ENCODE measurements at places on chromosomes 3 and 15.

DNA sequence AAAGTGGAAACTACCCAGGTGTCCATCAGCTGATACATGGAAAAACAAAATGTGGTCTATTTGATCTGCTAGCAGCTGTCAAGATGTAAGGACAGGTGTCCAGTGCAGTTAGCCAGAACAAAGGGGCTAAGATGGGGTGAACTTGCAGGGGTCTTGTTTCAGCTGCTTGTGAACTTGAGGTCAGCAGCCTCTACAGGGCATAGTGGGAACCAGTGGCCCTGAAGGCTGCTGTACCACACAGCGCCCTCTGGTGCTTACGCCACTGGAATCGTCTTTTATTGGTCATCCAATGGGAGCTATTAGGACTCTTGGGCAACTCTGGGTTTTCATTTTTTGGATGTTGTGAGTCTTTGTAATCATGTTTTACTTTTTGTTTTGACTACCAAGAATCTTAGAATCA, 62.2 kb upstream of the CTSH start:
- no peak for DNase-seq

DNA sequence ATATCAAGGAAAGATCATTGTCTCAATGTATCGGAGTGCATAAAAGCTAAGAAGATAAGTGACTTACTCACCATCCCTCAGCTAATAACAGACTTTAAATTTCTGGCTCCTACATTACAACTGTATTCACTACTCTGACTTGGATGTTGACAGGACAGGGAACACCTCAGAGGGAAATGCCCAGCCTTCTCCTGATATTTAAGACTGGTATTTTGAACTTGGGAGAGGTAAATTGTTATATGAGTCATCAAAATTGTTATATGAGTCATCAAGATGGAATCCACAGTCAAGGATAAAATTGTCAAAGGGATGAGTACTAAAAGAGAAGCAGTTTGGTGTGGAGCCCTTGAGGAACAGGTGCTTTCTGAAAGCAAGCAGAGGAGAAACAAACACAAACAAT, 961.4 kb downstream of the VGLL3 start:
- DNase-seq: peak; percentile 3

DNA sequence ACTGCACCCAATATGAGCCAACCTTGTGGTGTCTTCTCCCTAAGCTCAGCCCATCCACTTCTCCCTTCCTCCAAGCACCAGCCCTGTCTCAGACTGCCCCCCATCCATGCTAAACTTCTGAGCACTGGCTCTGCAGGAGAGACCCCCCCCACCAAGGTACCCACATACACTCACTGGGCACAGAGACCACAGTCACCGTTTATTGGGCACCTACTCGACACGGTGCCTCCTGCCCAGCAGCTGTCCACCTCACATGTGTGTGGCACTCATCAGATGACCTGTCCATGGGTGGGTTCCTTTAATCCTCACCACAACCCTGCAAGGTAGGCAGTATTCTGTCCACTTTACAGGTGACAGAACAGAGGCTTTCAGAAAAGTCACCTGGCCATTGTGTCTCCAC, 22.3 kb upstream of the SFMBT1 start:
- no peak for DNase-seq

DNA sequence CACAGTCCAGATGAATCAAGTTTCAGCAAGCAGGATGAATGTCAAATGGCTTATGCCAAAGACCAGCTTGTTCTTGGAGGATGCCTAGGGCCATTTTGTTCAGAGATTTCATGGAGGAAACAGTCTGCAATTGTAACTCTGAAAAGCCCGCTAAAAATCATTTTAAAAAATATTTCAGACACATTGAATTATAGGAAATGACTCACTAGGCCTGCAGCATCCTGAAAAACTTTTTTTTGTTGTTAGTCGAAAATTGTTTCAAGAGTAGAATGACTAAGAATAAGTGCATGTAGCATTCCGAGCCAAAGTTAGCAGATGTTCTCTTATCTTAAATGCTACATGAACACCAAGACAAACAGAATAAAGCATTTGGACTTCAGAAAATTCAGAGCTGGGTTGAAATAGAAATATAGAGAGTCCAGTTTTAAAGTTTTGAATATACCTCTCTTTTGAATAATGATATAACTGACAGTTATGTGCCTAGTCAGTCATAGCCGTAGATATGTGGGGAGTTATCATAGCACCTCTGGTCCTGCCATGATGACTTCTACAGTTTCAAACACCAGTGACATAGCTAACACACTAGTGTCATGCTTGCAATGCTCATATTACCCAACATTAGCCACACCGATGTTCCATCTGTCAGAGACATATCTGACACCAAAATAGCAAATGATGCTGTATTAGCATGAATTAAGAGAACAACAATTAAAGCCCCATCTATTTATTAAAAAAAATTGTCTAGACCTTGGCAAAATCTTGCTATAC, 1462.8 kb upstream of the GBE1 start:
- peak; percentile 35 for DNase-seq

DNA sequence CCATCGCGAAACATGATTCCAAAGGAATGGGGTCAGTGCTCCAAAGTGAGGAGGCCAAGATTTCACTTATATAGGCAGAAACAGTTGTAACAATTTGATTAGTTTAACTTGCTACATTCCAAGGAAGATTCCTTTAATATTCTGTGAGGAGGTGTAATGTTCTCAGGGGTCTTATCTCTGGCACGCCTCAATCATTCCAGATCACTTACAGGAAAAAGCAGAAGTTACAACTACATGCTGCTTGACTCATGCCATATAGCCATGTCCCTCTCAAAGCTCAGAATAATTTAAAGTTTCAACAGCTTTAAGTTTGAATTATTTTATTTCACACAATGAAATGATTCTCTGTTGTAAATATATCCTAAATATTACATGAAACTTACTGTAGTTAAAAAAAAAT, 3.5 kb upstream of the FYTTD1 start:
- DNase-seq: no peak

- no peak for DNase-seq
These were observed 95.7 kb downstream of the ANO10 start for GRCh38 chr3:43525941-43526607.

- DNase-seq: no peak
These were observed 53.2 kb downstream of the LIPC start for GRCh38 chr15:58484791-58485600.
